ENCODE measurements at places on chromosomes 1 and 21.

DNA sequence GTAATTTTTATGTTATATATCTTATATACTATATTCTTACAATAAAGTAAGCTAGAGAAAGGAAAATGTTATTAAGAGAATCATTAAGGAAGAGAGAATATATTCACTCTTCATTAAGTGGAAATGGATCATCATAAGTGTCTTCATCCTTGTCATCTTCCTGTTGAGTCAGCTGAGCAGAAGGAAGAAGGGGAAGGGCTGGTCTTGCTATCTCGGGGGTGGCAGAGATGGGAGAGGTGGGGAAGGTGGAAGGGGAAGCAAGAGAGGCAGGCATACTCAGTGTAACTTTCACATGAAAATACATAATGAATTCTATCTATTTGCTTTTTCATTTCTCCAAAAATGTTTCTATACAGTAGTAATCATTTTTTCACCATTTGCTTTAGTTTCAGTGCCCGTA, 5.1 kb downstream of the DNASE2B start:
- DNase-seq, result peak; percentile 48

DNA sequence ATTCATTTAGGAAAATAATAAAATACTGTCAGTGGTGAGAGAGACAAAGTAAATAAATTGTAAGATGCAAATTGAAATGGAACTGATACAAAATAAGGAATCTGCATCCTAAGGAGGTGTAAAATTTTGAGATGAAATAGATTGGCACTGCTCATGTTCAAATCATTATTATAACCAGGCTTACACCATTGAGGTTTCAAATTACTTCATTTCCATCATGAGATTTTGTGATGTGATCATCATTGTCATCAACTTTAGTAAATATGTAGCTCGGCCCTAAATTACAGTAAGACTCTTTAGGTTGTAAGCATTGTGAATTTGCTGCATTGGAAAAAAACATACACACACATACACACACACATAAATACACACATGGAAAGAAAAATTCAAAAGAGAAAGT, 123.4 kb downstream of the SDCCAG8 start:
- no peak for DNase-seq

- no peak for DNase-seq
Measured at GRCh38 chr1:14296795-14297194, 301.7 kb upstream of the KAZN start.

DNA sequence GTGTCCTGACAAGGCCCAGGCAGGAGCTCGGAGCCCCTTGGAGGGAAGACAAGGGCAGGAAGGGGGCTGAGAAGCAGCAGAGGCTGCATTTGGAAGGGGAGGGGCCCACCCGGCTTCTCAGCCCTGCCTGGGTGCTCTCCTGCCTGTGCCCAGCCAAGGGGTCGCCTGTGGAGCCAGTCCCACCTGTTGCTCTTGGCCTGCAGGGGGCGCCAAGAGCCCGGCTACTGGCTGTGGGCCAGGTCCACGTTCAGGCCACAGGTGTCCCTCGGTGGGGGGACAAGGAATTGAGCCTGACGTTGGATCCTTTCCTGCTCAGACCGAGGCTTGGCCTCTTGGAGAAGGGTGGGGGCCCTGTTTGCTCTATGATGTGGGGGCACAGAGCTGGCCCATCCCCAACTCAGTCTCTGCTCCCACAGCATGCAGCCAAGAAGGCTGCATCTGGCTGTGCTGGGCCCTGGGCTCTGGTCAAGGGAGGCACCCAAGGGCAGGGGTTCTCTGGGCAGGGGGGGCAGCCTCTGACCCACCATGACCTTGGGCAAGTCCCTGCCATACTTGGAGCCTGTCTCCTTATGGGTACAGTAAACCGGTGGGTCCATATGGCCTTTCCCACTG, 10.9 kb downstream of the WNT4 start:
- DNase-seq, result peak; percentile 16

DNA sequence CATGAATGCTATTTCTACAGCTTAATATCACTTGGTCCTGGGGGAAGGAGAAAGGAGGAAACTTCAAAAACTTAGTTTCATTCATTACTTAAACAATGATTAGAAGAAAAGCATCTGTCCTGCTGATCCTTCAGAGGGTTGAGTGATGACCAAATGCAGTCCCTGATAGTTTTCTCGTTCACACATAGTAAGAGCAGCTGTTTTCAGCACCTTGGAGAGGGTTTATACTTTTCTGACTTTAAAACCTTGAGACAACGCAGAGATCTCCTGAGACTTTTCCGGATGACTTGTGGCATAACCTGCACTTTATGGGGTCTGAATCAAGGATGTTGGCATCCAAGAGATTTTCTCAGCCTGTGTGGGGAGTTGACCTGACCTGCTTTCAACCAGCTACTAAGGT, 94.0 kb upstream of the KCND3 start:
- DNase-seq, result no peak

DNA sequence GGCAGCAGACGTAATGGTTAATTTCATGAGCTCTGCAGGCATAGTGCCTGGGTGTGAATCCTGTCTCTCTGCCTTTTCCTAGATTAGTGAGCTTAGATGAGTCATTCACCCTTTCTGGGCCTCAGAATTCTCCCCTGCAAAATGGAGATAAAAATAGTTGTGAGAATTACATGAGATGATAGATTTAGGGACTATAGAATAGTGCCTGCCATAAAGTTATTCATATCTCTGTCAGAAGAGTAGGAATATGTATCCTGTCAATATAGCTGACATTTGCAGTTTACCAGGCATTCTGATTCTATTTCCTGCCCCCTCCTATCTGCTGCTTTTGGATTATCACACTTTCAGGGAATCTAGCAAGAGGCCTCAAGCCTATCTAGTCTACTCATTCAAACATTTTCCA, 112.0 kb downstream of the PDE4B start:
- DNase-seq, result no peak

DNA sequence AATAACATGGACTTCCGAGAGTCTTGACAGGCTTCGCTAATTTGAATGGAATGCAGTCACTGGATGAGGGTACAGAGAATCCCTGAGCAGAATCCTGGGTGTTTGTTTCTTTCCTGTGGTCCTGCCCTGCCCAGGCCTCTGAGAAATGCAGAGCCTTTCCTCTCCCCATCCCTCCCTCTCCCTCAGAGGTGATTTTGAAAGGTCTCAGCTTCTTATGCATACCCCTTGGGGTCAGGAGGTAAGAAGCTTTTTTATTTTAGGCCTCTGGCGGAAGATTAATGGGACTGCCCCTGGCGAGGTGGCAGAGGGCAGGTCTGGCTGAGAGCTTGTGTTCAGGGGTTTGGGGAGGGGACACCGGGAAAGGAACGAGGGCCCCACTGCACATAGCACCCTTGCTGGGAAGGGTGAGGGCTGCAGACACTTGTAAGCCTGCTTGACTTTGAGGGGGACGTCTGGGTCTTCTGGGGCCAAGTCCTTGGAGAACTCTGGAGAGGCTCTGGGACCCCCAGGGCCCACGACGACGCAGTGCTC, 116.5 kb upstream of the SLC45A1 start:
- DNase-seq, result no peak

DNA sequence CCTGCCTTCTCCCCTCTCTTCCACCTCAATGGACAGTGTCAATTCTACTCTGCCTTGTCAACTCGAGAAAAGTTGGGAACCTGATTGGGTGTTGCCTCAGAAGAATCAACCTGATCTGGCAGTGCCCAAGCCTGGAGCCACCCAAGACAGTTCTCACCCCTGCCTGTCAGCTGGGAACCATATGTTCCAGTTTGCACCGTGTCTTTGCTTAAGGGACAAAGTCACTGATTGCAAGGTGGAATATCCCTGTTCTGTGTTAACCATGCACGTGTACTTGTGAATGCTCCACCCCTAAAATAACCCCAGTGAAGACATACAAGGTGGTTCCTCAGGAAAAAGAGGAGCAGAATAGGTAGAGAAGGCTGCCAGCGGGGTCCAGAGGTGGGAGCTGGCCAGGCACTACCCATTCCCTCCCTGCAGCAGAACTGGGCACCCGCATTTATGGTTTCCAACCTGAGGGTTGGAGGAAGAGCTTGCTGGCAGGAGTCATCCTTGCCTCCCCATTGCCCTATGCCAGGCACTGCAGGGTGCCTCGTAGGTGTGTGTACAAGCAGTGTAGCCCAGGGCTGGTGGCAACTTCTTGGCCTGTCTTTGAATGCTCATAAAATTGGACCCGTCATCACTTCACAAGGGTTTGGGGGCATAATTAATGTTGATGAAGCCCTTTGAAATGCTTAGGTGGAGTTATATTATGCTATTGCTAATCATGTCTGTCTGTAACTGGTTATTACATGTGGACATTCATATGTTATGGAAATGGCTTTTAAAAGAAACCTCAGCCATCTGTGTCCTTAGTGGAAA, 11.3 kb downstream of the NIPAL3 start:
- DNase-seq, result no peak

GRCh38 chr21:43911015-43911934, 46.3 kb downstream of the AGPAT3 start:
- no peak for DNase-seq

DNA sequence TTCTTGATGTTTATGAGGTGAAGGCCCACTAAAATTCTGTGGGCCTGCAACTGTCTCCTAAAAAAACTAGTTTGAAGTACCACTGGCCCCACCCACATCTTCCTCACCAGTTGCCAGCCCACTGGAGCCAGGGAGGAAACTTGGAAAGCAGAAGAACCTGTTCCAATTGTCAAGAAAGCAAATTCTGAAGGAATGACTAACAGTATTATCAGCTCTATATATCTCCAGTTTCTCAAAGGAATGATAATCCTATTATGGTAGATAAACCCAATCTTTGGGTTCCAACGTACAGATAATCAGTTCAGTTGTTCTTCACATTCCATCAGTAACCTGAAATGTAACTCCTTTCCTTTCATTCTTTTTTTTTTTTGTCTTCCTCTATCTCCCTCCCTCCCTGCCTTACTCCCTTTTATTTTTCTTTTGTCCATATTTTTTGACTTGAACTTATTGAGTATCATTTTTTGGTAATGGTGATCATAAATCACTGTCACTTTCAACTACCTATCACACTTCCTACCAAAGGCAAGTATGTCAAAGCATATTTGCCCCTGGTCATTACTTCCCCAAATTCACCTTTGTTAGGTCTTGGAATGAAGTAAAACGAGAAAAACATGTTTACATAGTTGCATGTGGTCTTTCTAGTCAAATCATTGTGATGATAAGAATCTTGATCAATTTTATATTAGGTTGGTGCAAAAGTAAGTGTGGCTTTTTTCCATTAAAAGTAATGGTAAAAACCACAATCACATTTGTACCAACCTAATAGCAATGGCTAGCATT, 943.4 kb downstream of the TTLL7 start:
- no peak for DNase-seq

DNA sequence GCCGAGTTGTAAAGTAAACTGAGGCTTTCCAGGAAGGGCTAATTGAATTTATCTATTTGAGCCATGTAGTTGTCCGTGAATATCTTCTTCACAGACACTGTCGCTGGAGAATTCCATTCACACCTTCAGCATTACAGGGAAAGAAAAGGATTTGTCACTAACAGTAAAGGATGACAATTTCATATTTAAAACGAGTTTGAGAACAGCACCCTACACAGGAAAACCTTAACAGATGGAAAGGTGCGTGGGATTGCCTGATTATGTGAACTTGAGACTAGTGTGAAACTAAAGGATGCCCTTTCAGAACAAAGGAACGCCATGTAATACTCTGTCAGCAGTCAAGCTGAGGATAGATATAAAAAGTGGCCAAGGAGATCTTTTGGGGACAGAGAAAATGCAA, 492.5 kb upstream of the ADGRL2 start:
- no peak for DNase-seq

DNA sequence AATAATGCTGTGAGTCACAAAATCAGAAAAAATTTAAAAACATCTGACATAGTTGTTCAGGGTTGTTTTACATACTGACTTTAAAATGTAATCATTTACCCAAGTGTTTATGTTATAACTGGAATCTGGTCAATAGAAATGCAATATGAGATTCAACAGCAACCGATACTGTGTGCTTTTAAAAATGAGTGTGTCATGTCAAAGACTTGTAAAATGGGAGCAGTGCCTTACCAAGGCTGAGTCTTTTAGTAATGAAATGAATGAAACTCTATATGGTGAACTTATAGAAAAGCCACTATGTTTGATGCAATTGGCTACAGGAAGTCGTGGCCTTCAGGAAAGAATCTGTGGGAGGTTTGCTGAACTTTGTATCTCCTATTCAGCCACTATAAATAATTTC, 570.2 kb downstream of the DPYD start:
- DNase-seq, result peak; percentile 25

GRCh38 chr21:45454060-45454925, 49.3 kb downstream of the COL18A1 start:
- DNase-seq, result no peak

DNA sequence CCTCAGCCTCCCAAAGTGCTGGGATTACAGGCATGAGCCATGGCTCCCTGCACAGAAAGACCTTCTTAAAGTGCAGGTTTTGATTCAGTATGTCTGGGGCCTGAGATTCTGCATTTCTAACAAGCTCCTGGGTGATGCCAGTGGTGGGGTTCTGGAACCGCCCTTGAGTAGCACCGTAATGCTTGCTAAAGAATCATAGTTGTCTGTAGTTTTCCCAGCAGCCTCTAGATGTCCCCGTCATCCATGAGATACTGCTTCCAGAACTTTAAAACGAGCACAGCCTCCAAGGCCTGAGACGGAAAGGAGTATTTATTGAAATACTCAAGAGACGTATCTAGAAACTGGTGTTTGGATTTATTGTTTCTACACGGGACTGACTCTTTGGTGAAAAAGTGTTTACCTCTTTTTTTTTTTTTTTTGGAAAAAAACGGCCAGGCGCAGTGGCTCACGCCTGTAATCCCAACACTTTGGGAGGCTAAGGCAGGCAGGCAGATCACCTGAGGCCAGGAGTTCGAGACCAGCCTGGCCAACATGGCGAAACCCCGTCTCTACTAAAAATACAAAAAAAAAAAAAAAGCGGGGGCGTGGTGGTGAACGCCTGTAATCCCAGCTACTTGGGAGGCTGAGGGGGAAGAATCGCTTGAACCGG, 2.6 kb upstream of the TOR3A start:
- DNase-seq, result peak; percentile 81

- DNase-seq, result peak; percentile 20
Measured at GRCh38 chr1:42765832-42766740, 742 bp downstream of the P3H1 start.

DNA sequence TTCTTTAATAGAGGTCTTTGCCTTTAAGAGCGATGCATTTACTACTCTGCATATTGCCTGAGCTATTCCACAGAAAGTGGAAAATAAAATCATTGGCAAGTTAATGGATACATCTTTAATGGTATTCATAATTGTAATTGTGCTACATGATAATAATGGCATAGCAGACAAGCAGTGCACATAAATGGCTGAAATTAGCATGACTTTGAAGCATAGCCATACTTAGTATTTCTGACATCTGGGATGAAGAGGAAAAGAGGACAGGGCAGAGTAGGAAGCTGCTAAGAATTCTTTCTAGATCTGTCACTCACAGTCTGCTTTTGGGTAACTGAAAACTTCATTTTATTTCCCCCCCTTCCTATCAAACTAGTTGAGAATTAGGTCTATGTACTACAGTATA, 195.0 kb upstream of the NRIP1 start:
- DNase-seq, result no peak

GRCh38 chr21:33750017-33750416, 107.7 kb downstream of the ITSN1 start:
- DNase-seq, result no peak

- no peak for DNase-seq
Measured at GRCh38 chr1:46682064-46682463, 10.4 kb downstream of the TEX38 start.

GRCh38 chr1:204191456-204191855, 4.8 kb downstream of the KISS1 start:
- DNase-seq, result no peak

- no peak for DNase-seq
Measured at GRCh38 chr1:164165466-164165865, 393.5 kb upstream of the PBX1 start.

- DNase-seq, result peak; percentile 92
Measured at GRCh38 chr1:160682983-160683865, 28.4 kb downstream of the CD48 start.
